BJ (cell line): ENCODE measurements at places on chromosomes 16 and 17. TPM values are rescaled to one million over a fixed set of nuclear protein-coding genes. Genes with fewer than 3 reads are reported as not detected.

The TLE7 gene
- not detected in 2 replicates for polyA plus RNA-seq

The HOXB4 gene
- not detected in 2 replicates for polyA plus RNA-seq

The IKZF3 gene
- polyA plus RNA-seq: not detected in 2 replicates

The KRT20 gene
- not detected in 2 replicates for polyA plus RNA-seq

The ZNF75A gene
- polyA plus RNA-seq: 9.6 and 13.6 TPM in 2 replicates

The TNP2 gene
- not detected in 2 replicates for polyA plus RNA-seq

The SRR gene
- 17.1 and 24.0 TPM in 2 replicates for polyA plus RNA-seq
